CD4-positive, alpha-beta T cell (primary cell): ENCODE measurements at places on chromosomes 7 and 10.
A peak's percentile ranks its signal among the peaks of the same experiment; 100 is the strongest.

DNA sequence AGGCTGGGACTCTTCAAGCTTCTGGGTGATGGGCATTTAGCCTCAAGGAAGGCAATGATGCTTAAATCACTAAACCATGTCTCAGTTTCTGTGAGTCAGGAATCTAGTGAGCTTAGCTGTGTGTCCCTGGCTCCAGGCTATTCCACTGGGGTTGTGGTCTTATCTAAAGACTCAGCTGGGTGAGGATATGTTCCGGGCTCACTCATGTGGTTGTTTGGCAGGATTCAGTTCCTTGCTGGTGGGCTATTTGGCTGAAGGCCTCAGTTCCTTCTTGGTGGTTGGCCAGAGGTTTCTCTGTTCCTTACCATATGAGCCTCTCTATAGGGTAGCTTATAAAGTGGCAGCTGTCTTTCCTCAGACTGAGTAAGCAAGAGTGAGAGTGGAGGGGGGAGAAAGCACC is 12.0 kb downstream of the EVX1 start:
- DNase-seq, result no peak

- DNase-seq, result no peak
Measured at GRCh38 chr7:44236333-44236728, 35.6 kb downstream of the YKT6 start.

- no peak for DNase-seq
Measured at GRCh38 chr10:79146611-79147130, 77.9 kb downstream of the ZMIZ1 start.

GRCh38 chr7:140873434-140873833 is 51.3 kb downstream of the BRAF start:
- no peak for DNase-seq

GRCh38 chr7:135771961-135772638 is 23.5 kb upstream of the FAM180A start:
- no peak for DNase-seq

- no peak for DNase-seq
Measured at GRCh38 chr10:26555719-26556368, 117.7 kb downstream of the APBB1IP start.

- DNase-seq, result no peak
Measured at GRCh38 chr7:102891693-102892261, 21.0 kb upstream of the LRRC17 start.

DNA sequence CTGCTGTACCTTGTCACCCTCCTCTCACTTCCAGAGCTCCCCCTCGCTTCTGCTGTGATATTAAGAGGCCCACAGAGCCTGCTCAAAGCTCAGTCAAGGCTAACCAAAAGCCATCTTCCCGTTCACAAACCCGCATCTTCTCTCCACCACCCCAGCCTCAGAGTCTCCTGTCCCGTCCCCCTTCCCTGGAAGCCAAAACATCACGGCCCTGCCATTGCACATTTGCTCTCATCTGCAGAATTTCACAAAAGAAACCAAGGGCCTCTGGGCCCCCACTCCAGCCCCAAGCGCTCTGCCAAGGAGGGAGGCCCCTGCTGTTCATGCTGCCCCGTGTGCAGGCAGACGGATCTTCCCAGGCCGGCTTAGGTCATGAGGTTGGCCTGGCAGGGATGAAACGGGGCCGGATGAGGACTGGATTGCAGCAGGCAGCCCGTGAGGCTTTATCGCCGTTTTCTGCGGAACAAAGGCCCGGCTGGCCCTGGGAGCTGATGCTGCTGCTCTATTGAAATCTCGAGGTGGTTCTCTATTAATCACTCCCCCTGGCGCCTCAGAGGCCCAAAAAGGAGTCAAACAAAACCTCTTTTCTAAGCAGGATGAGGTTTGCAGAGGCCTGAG is 31.6 kb upstream of the FOXK1 start:
- DNase-seq, result no peak

DNA sequence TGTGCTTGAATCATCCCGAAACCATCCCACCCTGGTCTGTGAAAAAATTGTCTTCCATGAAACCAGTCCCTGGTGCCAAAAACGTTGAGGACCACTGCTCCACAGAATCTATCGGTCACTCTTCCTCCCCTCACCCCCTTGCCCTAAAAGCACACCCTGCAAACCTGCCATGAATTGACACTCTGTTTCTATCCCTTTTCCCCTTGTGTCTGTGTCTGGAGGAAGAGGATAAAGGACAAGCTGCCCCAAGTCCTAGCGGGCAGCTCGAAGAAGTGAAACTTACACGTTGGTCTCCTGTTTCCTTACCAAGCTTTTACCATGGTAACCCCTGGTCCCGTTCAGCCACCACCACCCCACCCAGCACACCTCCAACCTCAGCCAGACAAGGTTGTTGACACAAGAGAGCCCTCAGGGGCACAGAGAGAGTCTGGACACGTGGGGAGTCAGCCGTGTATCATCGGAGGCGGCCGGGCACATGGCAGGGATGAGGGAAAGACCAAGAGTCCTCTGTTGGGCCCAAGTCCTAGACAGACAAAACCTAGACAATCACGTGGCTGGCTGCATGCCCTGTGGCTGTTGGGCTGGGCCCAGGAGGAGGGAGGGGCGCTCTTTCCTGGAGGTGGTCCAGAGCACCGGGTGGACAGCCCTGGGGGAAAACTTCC is 784 bp upstream of the SERPINE1 start:
- no peak for DNase-seq

DNA sequence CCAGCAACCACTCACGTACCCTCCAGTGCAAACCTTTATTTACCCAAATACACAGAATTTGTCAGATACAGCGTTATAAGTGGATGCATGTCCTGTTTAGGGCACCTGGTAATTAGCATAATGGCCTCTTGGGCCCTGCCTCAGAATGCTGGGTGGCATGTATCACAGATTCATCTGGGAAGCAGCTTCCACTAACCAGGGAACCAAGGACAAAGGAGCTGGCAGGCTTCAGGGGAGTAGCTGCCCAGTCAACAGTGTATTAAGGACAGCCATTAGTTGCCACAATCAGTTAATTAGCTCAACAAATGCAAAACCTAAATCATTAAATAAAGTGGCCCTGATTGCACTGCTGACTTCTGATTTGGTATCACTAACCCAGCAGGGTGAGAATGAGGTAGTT is 105.7 kb downstream of the RAPGEF5 start:
- DNase-seq, result no peak

- no peak for DNase-seq
Measured at GRCh38 chr10:119575991-119576390, 20.8 kb downstream of the TIAL1 start.

GRCh38 chr10:69929575-69929974 is 123.1 kb upstream of the MACROH2A2 start:
- DNase-seq, result no peak

DNA sequence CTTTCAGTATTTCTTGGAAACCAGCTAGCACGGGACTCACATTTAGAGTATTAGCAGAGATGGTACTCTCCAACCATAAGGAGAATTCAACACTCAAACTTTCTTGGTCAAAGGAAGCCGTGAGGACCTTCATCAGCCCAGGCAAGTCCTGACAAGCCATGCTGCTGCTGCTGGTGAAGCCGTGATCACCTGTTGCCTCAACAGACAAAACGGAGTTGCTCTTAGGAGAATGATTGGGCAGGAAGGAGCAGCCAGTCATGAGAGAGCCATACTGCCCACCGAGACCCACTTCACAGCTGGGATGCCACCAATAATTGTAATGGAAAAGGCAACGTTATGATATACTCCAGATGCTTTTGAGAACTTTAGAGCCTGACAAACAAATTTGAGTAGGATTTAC is 60.8 kb upstream of the PLPP4 start:
- no peak for DNase-seq

DNA sequence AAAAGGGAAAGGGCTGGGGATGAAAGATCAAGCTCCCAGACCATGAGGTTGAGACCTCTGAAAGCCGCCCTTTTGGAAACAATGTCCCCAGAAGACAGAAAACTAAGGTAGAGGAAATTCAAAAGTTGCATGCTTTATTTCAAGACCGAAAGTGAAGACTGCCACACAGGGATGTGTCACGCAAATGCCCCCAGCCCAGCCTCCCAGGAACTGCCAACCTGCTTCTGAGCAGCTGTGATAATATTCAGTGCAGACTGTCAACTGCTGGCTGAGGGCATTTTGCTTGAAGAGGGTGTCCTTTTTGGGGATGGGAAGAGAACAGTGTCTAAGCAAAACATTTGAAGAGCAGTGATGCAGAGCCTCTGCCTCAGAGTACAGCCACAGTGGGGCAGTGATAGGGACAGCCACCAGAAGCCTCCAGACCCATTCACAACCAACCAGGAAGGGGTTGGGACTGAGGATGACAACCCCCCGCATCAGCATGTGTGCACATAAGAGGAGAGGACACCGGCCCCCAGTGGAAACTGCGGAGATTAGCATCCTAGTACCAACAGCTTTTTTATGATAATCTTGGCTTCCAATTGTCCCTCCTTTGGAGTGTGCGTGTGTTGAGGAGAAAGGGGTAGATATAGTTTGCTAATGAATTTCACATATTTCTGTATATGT is 34.7 kb upstream of the NFE2L3 start:
- DNase-seq, result no peak

- no peak for DNase-seq
Measured at GRCh38 chr10:23918839-23919238, 290.1 kb upstream of the KIAA1217 start.

GRCh38 chr10:4041635-4042034 is 256.6 kb upstream of the KLF6 start:
- DNase-seq, result no peak

- no peak for DNase-seq
Measured at GRCh38 chr7:95929710-95930280, 157.4 kb downstream of the DYNC1I1 start.

GRCh38 chr10:102009801-102010425 is 46.1 kb downstream of the ARMH3 start:
- DNase-seq, result peak; percentile 4

DNA sequence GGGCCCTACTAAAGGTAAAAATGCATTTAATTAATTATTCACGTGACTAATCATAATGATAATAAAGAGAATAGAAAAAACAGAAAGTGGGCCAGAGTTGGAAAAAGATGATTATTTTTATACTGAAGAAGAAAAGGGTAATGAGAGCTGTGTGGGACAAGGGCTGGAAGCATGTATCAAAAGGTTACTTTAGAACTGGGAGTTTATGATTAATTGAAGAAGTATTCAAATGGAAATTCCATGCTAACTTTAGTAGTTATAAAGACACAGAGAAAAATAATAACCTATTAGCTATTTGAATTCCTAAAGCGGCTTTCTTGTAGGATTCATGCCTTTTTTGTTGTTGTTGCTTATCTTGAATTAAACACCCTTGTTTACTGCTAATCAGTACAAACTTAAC is 49.9 kb downstream of the MKX start:
- DNase-seq, result no peak

DNA sequence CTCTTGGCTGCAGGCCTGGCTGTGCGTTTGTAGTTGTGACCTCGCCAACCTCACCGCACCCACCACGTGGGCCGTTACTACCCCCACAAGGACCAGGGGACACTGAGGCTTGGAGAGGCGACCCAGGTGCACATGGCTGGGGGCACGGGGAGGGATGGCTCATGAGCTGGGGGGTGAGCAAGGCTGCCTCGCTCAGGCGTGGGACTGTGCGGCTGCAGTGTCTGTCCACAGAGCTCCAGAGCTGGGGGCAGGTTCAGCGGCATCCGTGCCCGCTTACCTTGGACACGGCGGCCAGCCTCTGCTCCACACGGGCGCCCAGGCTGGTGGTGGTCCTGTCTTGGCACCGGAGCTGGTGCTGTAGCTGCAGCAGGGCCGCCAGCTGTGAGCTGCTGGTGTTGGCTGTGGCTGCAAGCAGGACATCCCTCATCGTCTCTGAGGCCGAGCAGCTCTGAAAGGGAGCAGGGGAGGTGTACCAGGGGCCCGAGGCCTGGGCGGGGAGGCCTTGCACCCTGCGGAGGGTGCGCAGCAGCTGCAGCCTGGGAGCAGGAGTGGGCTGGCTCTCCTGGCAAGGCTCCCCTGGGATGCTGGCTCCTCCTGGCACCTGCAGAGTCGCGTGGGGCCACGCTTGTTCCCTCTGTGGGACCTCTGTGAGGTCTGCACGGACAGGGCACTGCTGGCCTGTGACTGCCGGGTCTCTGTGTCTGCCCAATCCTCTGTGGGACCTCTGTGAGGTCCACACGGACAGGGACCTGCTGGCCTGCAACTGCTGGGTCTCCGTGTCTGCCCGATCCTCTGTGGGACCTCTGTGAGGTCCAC is 60.0 kb upstream of the NKX6-2 start:
- no peak for DNase-seq

GRCh38 chr10:17001297-17001744 is 128.3 kb downstream of the CUBN start:
- DNase-seq, result no peak

GRCh38 chr10:35884657-35885071 is 242.6 kb upstream of the FZD8 start:
- DNase-seq, result no peak

GRCh38 chr10:113331961-113332360 is 220.9 kb upstream of the HABP2 start:
- no peak for DNase-seq

GRCh38 chr10:57605948-57606485 is 661.7 kb downstream of the IPMK start:
- no peak for DNase-seq

DNA sequence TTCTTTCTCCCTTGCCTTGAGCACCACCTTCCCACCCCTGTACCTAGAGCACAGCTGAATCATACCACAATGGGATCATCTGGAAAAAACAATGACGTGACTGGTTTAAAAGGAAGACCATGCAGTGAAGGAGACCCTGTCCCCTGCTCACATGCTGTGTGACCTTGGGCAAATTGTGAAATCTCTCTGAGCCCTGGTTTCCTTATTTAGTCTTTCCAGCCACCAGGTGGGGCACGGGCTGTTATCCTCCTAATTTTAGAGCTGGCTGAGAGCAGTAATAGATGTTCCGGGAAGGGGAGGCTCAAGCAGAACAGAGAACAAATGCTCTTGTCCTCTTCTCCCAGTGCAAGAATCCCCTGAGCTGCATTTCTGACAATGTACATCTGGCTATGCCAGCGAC is 198.3 kb downstream of the RPS24 start:
- no peak for DNase-seq

GRCh38 chr7:147245274-147245673 is 1128.7 kb downstream of the CNTNAP2 start:
- DNase-seq, result no peak

GRCh38 chr10:96043893-96044715 is 721 bp downstream of the CCNJ start:
- DNase-seq, result peak; percentile 36

DNA sequence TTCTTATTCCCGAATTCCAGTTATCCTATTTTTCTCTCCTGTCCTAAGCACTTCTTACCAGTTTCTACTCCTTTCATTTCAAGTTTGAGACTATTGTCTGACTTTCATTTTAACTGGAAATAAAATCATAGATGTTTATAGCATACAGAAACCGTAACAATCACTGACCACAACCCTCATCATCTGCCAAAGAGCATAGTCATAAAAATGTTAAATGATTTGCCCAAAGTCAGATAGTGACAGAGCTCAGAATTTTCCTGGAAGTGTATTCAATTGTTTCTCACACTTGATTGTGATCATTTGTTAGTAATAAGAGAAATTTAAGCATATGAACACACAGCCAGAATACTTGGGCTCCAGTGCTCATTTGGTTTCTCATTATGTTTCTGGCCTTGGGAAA is 250.5 kb upstream of the PCDH15 start:
- no peak for DNase-seq

GRCh38 chr7:26857506-26858240 is 6.7 kb downstream of the SKAP2 start:
- DNase-seq, result no peak
